ENCODE measurements at places on chromosomes 2 and 18.

DNA sequence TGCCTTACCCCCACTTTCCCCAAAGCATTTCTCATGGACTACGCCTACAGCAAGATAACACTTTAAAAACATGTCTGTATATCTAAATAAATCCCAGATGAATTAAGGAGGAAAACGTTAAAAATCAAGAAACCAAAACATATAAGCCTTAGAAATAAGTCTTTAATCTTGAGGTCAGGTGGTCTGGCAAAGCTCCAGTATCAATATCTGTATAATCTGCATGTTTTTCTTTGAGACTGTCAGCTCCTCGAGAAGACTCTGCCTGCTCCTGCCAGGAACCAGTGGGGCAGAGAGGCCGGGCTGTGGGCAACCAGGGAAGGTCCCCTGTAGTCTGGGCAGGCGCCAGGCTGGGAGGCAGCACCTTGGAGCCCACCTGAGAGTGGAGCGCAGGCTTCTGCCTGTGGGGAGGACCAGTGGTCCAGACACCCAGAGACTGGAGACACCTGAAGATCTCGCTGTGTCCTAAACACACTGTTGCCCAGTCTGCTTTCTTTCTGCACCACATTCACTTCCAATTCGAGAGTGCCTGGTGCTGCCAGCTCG, 291.0 kb upstream of the SOX11 start:
- DNase-seq: no peak

GRCh38 chr2:199455545-199456382, 2.0 kb downstream of the SATB2 start:
- DNase-seq: peak; percentile 79

GRCh38 chr2:99819766-99820165, 322.6 kb downstream of the AFF3 start:
- no peak for DNase-seq

DNA sequence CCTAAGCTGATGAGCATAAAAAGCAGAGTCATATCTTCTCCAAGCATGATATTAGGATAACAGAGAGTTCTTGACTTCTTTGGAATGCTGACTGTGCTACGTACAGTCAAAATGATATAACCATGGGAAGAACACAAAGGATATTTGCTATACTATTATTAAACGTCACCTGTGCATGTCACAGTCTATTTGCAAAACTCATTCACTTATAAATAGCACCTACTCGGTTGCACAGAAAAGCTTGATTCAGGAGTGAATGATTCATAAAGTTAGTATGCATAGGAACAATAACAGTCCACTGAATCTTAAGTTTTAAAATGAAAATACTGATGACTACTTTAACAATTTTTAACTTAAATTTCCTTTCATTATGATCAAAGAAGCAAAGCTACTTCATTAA, 83.3 kb downstream of the SP3 start:
- DNase-seq: no peak

- DNase-seq: peak; percentile 44
These were observed 182.2 kb upstream of the STON1 start for GRCh38 chr2:48347712-48348111.

GRCh38 chr18:7657937-7658336, 90.8 kb downstream of the PTPRM start:
- DNase-seq: no peak

DNA sequence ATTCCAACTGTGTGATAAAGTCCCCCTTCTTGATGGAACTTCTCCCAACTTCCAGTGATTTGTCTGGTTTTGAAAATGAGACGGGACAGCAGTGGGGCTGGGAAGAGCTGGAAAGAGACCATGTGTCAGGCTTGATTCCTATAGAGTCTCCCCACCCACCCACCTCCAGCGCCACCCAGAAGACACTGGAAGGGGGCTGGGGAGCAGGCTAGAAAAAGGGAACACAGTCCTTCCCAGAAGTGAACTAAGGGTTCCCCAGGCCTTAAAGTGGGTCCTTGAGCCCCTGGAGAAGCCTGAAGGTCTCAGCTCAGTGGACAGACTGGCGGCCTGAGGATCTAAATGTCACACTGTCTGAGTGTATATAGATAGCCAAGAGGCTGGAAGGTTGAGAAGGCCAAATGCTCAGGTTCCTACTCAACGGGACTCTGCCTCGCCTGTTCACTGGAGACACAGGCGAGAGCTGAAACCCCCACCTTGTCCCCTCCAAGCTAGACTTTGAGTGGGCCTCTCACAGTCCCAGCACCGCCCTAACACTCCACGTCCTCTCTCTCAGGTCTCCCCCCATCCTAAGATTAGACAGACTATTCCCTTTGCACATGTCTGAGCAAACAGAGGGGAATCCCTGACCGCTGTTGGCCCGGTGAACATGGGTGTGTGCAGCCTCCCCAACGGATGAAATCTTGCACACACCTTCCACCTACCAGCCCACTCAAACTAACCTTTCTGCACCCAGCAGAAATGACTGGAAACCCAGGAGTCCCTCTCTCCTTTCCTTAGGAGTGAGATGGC, 1.6 kb downstream of the PKDCC start:
- no peak for DNase-seq

GRCh38 chr18:48858676-48859075, 92.1 kb downstream of the SMAD7 start:
- no peak for DNase-seq

- DNase-seq: no peak
These were observed 972 bp upstream of the MPP4 start for GRCh38 chr2:201699416-201699815.

- peak; percentile 78 for DNase-seq
These were observed 83.0 kb upstream of the CHRNA1 start for GRCh38 chr2:174846941-174847938.

DNA sequence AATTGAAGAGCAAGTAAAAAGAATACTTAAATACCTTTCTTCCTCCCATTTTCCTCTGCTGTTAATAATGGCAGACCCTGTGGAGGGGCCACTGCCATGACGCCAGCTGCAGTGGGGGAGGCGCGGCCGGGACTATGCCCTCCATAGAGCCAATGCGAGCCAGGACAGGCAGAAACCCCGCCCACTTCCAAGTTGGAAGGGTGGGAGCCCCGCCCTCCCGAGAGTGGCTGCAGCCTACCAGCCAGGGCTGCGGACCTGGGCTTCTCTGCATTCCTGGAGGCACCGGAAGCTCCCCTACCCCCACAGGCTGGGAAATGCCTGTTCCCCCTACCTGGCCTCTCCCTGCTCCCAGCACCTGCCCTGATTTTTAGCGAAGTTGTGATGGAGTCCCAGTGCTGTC, 439.4 kb upstream of the CDH19 start:
- no peak for DNase-seq

GRCh38 chr2:223062396-223062795, 10.4 kb downstream of the KCNE4 start:
- no peak for DNase-seq

DNA sequence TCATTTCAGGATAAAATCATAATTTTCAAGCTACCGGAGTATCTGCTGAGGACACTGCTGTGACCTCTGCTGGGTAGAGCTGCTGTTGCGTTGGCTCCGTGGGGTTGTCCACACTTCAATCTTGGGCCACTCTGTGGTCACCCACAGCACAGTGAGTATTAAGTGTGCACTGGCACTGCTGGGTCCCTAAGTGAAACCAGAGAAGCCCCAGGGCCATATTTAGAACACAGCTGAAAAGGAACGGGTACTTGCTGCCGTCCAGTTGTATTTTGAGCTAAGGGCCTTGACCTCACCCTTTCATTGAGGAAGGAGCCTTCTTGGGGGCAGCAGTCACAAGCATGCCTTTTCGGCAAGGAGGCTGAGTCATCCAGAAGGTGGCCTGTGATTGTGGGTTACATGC, 10.1 kb downstream of the SLC9A4 start:
- no peak for DNase-seq

GRCh38 chr2:95387358-95387757, 15.2 kb upstream of the FAHD2A start:
- no peak for DNase-seq

GRCh38 chr2:1744446-1745170, at the start of gene PXDN:
Gene PXDN (minus strand): TSS chr2:1744515. CDS start chr2:1744455, 60 bp downstream.
- peak; percentile 74 for DNase-seq

Data from NCI-H2171 treated with DMSO at 0.1 percent for 48 hours (cell line).